Activated CD8-positive, alpha-beta T cell treated with anti-CD3 and anti-CD28 coated beads for 36 hours (primary cell): ENCODE measurements at places on chromosomes 3 and 15. TPM values are rescaled to one million over a fixed set of nuclear protein-coding genes. Genes with fewer than 3 reads are reported as not detected.
A peak's percentile ranks its signal among the peaks of the same experiment; 100 is the strongest.

The ARID3B gene
- 35.2 TPM for total RNA-seq

The HES1 gene
- total RNA-seq: not detected

The C3orf49 gene
- total RNA-seq: not detected

The FAH gene
- total RNA-seq: 61.0 TPM

The TMEM108 gene
- not detected for total RNA-seq

The POLG gene
- 101 TPM for total RNA-seq

The C3orf70 gene
- total RNA-seq: not detected

The TRIM42 gene
- total RNA-seq: not detected

The EOGT gene
- total RNA-seq: 4.9 TPM

The GUCA1C gene
- total RNA-seq: not detected

The C2CD4B gene
- total RNA-seq: 0.38 TPM

DNA sequence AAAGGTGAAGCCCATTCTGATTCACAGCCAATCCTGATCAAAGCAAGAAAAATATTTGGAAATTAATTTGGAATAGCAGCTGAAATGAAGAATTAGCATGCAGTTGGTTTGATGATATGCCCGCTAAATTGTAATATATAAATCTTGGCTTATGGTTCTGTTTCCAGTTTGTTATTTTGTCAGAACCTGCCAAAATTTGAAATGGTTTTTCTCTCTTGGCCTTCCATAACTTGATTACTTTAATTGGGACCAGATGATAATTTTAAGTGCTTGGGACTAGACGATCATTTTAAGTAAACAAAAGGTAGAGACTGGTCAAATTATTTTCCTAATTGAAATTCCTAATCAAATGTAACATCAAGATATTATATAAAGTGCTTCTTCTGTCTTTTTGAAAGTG is 842.4 kb downstream of the TBL1XR1 start:
- H3K4me3 ChIP-seq: no peak overlapping the region
- H3K27me3 ChIP-seq: no peaks in the 10 kb centered on the region
- DNase-seq: no peak
- H3K4me1 ChIP-seq: no peaks in the 10 kb centered on the region
- no peaks in the 10 kb centered on the region for H3K36me3 ChIP-seq

- H3K36me3 ChIP-seq: peaks cover 51% of the 10 kb centered on the region
- no peak for DNase-seq
- no peak overlapping the region for H3K4me3 ChIP-seq
- peaks cover 82% of the 10 kb centered on the region for H3K4me1 ChIP-seq
- peak overlapping the region; percentile 61 for H3K27ac ChIP-seq
Observed at GRCh38 chr3:46966811-46967210, 9.7 kb downstream of the CCDC12 start.

DNA sequence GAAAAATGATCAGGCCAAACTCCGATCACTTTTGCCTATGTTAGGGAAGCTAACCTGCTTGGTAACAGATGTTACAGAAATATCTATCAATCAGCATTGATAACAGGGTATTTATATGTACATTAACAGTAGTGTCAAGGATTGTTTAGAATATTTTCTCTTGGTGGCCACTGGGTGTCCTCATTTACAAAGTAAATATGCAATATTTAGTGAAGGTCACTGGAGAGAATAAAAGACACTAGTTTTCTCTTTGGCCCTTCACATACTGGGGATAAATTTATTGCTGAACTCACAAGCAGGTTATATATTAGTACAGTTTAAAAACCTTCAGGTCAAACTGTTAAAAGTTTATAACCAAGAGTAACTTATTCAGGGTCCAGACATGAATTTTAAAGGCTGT is 69.0 kb downstream of the TIGIT start:
- H3K36me3 ChIP-seq: no peaks in the 10 kb centered on the region
- no peak for DNase-seq
- no peak overlapping the region for H3K4me3 ChIP-seq
- peaks cover 22% of the 10 kb centered on the region for H3K4me1 ChIP-seq
- H3K27me3 ChIP-seq: no peaks in the 10 kb centered on the region
- H3K27ac ChIP-seq: no peak overlapping the region

DNA sequence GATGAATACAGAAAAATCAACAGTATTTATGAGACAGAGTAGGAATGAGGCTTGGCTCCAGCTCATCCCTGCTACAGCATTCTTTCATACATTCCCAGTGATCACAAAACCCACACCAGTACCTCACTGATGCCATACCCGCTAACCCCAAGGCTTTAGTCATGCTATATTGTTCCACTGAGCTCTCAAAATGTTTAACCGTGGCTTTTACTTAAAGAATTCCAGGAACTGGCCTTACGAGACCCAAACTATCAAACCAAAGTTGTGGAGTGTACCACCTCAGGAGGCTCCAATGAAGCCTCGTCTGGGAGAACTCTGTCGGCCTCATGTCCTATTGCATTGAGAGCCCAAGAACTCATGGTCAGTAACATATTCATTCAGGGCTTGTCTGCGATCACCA is 278.9 kb downstream of the ULK4 start:
- H3K36me3 ChIP-seq: no peaks in the 10 kb centered on the region
- no peaks in the 10 kb centered on the region for H3K27me3 ChIP-seq
- DNase-seq: no peak

- H3K4me3 ChIP-seq: peak overlapping the region; percentile 31
- no peak for DNase-seq
- H3K27ac ChIP-seq: no peak overlapping the region
- H3K4me1 ChIP-seq: peaks cover 5% of the 10 kb centered on the region
Observed at GRCh38 chr3:146470425-146470990, 1.1 kb upstream of the PLSCR2 start.

- H3K4me1 ChIP-seq: no peaks in the 10 kb centered on the region
- DNase-seq: peak; percentile 6
- no peak overlapping the region for H3K4me3 ChIP-seq
- no peak overlapping the region for H3K27ac ChIP-seq
- peaks cover 10% of the 10 kb centered on the region for H3K27me3 ChIP-seq
Observed at GRCh38 chr3:140898340-140899180, 43.1 kb upstream of the SLC25A36 start.

GRCh38 chr15:46636206-46636605 is 1001.4 kb downstream of the SQOR start:
- H3K27ac ChIP-seq: no peak overlapping the region
- no peaks in the 10 kb centered on the region for H3K4me1 ChIP-seq
- no peak overlapping the region for H3K4me3 ChIP-seq
- no peaks in the 10 kb centered on the region for H3K27me3 ChIP-seq

DNA sequence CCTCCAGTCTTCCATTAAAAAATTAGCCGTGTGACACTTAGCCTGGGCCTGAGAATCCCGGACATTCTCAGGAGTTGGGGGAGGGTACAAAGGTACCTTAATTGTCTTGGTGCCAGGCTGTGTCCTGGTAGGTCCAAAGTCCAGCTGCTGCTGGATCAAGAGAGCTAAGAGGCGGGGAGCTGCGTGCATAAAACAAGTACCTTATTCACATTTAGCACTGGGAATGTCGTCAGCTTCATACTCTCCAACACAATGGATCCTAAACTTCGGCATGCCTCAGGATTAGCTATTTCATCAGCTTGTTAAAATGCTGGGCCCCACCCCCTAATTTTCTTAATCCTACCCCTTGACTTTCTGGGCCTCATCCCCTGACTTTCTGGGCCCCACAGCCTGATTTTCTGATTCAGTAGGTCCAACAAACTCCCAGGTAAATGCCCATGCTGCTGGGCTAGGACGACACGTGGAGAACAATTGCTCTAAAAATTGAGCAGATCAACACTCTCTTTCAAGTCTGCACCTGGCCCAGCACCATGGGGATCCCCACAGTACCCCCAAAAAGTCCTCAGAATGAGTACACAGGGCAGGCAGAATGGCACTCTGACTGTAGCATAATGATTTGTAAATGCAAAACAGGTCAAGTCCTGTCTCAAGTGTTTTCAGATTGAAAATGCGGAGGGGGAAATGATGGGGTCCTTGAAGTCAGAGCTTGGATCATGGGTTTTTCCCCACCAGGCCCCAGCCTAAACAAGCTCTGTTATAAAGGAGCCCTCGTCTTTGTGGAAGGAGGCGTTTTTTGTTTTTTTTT is 5.6 kb upstream of the AEN start:
- no peak for DNase-seq
- H3K4me1 ChIP-seq: peaks cover under 1% of the 10 kb centered on the region
- H3K27me3 ChIP-seq: peaks cover 18% of the 10 kb centered on the region
- H3K36me3 ChIP-seq: no peaks in the 10 kb centered on the region
- no peak overlapping the region for H3K4me3 ChIP-seq

DNA sequence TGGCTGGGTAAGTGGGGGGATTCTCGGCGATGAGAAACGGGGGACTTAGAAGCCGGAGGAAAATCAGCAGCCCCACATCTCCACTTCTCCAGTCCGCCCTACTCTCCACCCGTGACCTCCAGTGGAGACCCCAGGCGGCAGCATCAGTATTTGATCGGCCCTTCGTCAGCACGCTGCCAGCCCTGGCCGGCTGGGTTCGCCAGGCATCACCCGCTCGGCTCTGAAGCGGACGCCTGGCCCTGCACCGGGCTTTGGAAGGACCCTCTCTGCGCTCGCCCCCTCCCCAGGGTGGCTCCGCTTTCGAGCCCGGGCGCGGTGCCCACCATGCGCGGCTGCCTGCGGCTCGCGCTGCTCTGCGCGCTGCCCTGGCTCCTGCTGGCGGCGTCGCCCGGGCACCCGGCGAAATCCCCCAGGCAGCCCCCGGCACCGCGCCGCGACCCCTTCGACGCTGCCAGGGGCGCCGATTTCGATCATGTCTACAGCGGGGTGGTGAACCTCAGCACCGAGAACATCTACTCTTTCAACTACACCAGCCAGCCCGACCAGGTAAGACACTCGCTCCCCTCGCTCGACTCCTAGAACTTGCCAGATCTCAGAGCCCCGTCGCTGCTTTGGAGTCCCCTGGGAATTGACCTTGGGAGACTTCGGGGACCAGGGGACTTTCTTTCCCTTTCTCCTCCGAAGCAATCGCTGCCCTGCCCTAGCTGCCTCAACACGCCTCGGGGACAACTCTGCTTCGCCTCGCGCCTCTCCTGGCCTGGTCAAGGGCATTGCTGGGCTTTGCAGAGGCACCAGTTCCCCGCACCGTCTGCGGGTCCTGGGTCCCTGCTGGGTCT is 561 bp downstream of the SIDT1 start:
- no peaks in the 10 kb centered on the region for H3K27me3 ChIP-seq
- peaks cover 26% of the 10 kb centered on the region for H3K36me3 ChIP-seq
- DNase-seq: peak; percentile 63
- peak overlapping the region; percentile 98 for H3K27ac ChIP-seq
- peaks cover 46% of the 10 kb centered on the region for H3K4me1 ChIP-seq

- H3K4me1 ChIP-seq: peaks cover 15% of the 10 kb centered on the region
- H3K27ac ChIP-seq: no peak overlapping the region
- H3K36me3 ChIP-seq: no peaks in the 10 kb centered on the region
- no peak for DNase-seq
- H3K4me3 ChIP-seq: no peak overlapping the region
Observed at GRCh38 chr15:98805434-98806274, 157.3 kb downstream of the IGF1R start.

- H3K4me1 ChIP-seq: peaks cover 7% of the 10 kb centered on the region
- no peak for DNase-seq
- no peak overlapping the region for H3K27ac ChIP-seq
- no peak overlapping the region for H3K4me3 ChIP-seq
- H3K36me3 ChIP-seq: no peaks in the 10 kb centered on the region
- peaks cover 4% of the 10 kb centered on the region for H3K27me3 ChIP-seq
Observed at GRCh38 chr3:172604895-172605646, 81.8 kb upstream of the TNFSF10 start.

DNA sequence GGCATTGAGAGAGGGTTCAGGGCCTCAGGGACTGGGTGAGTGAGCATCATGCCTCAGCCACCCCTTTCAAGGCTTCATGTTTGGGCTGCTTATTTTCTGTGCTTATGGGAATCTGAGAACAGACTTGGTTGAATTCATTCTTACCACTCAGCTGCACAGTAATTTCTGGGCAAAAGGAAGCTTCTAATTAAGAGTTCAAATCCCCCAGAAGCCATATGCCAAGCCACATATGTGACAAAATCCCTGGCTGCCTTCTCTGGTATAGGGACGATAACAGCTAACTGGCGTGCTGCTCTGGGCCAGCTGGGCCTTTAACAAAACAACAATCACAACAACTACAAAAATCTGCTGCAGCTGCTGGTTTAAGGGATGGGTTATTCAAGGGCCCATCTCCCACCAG is 181.0 kb upstream of the ANKRD28 start:
- no peaks in the 10 kb centered on the region for H3K4me1 ChIP-seq
- H3K36me3 ChIP-seq: no peaks in the 10 kb centered on the region
- no peak for DNase-seq
- no peak overlapping the region for H3K27ac ChIP-seq

DNA sequence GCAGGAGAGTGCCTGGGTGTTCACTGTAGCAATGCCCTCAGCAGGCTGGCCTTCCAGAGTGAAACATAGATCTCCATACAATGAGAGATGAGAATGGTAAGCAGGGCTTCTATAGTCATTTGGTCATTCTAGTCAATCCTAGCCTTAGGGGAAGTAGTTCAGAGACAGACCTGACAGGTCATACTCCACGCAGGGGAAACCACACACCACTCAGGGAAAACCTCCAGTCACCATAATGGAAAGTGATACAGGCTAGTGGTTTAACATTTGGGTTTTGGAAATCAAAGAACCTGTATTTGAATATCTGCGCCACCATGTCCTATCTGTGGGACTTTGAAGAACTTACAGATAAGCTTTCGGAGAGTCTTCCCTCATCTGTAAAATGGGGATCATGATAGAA is 425.7 kb upstream of the PPP2R3A start:
- H3K4me3 ChIP-seq: no peak overlapping the region
- no peaks in the 10 kb centered on the region for H3K27me3 ChIP-seq
- no peaks in the 10 kb centered on the region for H3K36me3 ChIP-seq
- DNase-seq: no peak
- no peaks in the 10 kb centered on the region for H3K4me1 ChIP-seq

DNA sequence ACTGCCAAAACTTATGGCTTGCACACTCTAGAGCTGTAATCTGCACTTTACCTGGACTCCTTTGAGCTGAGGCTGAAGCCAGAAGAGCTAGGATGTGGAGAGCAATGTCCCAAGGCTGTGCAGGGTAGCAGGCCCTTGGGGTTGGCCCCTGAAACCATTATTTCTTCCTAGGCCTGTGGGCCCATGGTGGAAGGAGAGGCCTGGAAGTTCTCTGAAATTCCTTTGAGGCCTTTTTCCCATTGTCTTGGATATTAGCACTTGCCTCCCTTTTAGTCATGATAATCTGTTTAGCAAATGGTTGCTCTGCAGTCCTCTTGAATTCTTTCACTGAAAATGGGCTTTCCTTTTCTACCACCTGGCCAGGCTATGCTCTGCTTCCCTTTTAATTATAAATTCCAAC is 102.0 kb upstream of the SGO1 start:
- H3K27ac ChIP-seq: no peak overlapping the region
- DNase-seq: no peak
- H3K4me3 ChIP-seq: no peak overlapping the region
- no peaks in the 10 kb centered on the region for H3K4me1 ChIP-seq

DNA sequence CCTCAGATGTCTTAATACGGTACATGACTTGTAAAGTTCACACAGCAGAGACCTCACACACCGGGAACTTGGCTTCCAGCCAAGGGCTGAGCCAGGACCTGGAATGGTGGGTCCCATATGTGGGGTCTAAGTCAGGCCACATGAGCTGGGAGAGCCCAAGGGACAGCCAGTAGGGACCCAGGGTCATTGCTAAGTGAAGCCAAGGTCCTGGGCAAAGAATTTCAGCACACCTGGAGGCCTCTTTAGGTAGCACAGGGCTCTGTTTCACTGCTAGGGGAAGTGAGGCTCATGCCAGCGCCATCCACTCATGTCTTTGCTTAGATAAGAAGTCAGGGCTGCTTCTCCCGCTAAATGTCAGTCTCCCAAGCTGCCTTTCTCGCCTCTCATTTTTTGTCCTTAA is 116.6 kb upstream of the TLE3 start:
- no peaks in the 10 kb centered on the region for H3K36me3 ChIP-seq
- no peaks in the 10 kb centered on the region for H3K27me3 ChIP-seq
- no peak overlapping the region for H3K4me3 ChIP-seq
- no peak overlapping the region for H3K27ac ChIP-seq

GRCh38 chr15:52651868-52652267 is 27.3 kb downstream of the ATOSA start:
- no peaks in the 10 kb centered on the region for H3K36me3 ChIP-seq
- peaks cover 10% of the 10 kb centered on the region for H3K4me1 ChIP-seq
- H3K27me3 ChIP-seq: no peaks in the 10 kb centered on the region
- H3K4me3 ChIP-seq: peak overlapping the region; percentile 53
